ENCODE measurements at places on chromosomes 4 and X.

DNA sequence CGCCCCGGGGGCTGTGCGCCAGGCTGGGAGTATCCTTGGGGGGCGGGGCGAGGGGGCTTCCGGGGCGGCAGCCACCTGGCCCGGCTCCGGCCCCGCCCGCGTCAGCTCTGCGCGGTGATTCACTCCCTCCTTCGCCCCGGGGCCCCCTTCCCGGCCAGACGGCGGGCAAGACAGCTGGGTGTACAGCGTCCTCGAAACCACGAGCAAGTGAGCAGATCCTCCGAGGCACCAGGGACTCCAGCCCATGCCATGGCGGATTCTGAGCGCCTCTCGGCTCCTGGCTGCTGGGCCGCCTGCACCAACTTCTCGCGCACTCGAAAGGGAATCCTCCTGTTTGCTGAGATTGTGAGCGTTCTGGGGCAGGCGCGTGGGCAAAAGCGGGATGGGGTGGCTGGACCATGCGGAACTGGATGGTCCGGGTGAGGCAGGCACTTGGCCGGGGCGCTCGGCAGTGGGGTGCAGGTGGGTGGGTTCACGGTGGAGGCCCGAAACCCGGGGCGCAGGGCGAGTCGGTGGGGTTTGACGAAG, at the start of gene PLP2:
PLP2 (plus strand) TSS at position 147 of the 528 bp plus-strand sequence; CDS start at position 250, 103 bp downstream.
- H3K4me3 ChIP-seq, result peak within 1 kb of the TSS; percentile 85
- peak within 1 kb of the TSS; percentile 93 for H3K27ac ChIP-seq
- H3K4me1 ChIP-seq, result peaks cover 24% of the 10 kb centered on the region
- peak; percentile 85 for DNase-seq
- H3K27me3 ChIP-seq, result no peaks in the 10 kb centered on the region

DNA sequence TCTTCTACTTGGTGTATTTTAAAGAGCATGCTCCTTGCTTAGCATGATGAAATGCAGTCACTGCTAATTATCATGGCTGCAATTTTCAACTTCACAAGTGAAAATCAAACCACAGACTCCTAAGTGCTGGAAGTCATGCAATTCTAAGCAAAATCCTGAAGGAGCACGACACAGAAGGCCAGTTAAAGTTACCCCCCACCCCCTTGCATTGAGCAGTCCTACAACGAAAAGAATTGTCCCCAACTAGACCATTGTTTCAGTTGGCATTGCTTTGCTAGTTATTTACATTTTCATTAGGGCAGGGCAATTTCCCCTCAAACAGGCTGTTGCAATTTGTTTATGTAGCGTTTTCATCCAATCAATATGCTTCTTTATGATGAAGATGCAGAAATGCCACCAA, 321.2 kb downstream of the PCDH7 start:
- no peak for DNase-seq
- H3K36me3 ChIP-seq, result no peaks in the 10 kb centered on the region
- no peak overlapping the region for H3K27ac ChIP-seq
- no peaks in the 10 kb centered on the region for H3K27me3 ChIP-seq
- H3K4me3 ChIP-seq, result no peak overlapping the region

DNA sequence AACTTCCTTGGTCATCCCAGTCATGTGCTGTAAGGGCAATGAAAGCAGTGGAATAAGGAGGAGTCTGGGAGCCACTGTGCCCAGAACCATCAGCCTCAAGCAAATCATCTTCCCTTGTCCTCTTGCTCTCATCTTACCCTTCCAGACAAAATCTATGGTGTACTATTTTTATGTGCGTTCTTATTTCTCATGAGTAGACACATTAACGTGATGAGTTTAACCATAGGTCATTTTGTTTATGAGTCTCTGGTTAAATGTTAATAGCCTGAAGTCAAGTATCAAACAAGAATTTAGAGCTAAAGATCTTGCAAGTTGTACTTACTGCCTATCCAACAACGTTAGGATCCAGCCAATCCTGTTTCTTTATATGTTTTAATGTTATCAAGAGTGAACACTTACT, 495.3 kb downstream of the SPRY1 start:
- H3K4me1 ChIP-seq, result no peaks in the 10 kb centered on the region
- H3K36me3 ChIP-seq, result no peaks in the 10 kb centered on the region
- DNase-seq, result no peak
- no peak overlapping the region for H3K4me3 ChIP-seq
- no peak overlapping the region for H3K27ac ChIP-seq

GRCh38 chr4:103429283-103429682, 231.1 kb upstream of the CENPE start:
- no peak overlapping the region for H3K27ac ChIP-seq
- DNase-seq, result peak; percentile 27
- H3K27me3 ChIP-seq, result peaks cover 2% of the 10 kb centered on the region
